Frontal cortex (tissue), 4 donors: ENCODE measurements at places on chromosomes 6 and 20. TPM values are rescaled to one million over a fixed set of nuclear protein-coding genes. Genes with fewer than 3 reads are reported as not detected.

Gene TMEM244
- total RNA-seq: 1.2 TPM

Gene SIRPD
- total RNA-seq: not detected

Gene ECT2L
- total RNA-seq: 0.82 TPM

Gene OOEP
- total RNA-seq: not detected

Gene MYLIP
- 45.7 TPM for total RNA-seq

Gene SRPK1
- total RNA-seq: 128 TPM

DNA sequence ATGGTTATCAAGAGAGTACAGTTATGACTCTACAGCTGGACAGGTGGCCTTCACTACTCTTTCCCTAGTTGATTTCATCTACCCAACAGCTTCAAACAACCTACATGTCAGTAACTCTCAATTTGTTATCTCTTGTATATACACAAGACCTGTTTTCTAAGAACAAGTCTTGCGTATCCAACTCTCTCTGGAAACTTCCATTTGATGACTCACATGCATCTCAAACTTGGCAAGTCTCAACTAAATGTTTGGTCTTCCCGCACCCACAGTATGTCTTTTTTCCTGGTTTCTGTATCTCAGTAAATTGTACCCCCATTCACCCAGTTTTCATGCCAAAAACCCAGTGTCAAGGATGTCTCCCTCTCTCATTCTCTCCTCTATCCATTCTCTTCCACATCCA is 97.7 kb downstream of the BTBD9 start:
- no peak for DNase-seq

DNA sequence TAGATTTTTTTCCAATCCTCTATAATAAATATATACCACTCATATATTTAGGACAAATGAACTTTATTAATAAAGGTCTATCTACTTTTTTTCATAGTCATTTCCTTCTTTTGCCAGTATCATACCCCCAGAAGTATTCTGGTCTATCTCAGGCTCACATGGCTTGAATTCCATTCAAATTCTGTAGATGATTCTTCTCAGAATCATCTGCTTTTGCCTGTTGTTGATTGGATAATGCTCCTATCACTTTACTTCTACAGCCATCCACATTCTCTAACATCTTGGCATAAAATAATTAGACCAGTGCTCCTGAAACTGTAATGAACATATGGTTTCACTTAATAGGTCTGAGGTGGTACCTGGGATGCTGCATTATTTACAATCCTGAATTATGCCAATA is 121.2 kb downstream of the GFRAL start:
- no peak for DNase-seq

DNA sequence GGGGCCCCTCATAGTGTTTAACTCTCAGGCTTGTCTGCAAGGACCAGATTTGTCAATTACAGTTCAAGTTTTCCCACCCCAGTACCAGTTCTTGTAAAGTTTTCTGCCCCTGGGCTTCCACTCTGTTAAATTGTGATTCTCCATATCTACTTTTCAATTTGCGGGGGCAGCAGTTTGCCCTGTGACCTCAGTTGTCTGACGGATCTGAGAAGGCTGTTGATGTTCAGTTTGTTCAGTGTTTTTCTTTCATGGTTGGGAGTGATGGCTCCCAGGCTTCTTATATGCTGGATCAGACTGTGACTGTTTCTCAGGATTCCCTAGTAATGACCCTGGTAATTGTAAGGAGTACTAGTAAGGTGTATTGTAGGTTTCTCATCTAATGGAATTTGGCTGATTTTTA is 101.0 kb upstream of the GGTLC1 start:
- no peak for DNase-seq

DNA sequence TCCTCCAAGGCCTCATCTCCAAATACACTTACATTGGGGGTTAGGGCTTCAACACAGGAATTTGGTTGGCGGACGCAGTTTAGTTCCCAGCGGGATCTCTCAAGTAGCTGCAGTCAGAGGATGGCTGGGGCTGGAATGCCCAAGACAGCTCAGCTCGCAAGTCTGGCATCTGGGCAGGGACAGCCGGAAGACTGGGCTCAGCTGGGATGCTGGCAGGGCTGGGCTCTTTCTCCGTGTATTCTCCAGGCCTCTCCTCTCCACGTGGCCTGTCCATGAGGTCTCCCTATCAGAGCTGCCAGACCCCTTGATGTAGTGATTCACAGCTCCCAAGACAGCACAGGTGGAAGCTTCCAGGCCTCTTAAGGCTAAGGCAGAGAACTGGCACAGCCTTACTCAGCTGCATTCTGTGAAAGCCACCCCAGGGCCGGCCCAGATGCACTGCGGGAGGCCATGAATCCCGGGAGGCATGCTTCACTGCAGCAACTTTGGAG is 5.0 kb downstream of the FGD2 start:
- no peak for DNase-seq

DNA sequence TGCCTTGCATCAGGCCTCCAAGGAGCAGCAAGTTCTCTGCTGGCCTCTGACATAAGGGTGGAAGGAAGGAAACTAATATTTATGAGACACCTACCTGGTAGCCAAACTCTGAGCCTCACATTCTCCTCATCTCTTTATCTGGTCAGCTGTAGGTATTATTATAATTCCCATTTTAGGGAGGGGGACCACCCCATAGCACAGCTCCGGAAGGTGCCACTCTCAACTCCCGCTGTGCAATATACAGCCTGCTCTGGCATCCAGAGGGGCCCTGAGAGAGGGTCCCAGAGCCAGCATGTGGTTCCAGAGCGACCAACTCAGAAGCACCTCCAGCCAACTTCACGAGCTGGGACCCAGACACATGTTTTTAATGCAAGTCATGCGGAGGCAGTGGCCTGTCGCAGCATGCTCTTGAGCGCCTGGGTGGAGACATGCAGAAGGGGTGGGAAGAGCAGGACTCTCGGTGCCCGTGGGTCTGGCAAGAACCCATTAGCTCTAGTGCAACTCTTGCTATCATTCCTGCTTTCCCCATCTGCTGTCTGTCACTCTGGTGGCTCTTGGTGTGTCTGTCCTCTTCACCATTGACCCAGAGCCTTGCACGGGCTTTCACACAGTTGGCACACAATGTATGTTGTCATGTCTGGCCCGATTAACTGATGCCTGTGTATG is 15.0 kb upstream of the MYMX start:
- no peak for DNase-seq

DNA sequence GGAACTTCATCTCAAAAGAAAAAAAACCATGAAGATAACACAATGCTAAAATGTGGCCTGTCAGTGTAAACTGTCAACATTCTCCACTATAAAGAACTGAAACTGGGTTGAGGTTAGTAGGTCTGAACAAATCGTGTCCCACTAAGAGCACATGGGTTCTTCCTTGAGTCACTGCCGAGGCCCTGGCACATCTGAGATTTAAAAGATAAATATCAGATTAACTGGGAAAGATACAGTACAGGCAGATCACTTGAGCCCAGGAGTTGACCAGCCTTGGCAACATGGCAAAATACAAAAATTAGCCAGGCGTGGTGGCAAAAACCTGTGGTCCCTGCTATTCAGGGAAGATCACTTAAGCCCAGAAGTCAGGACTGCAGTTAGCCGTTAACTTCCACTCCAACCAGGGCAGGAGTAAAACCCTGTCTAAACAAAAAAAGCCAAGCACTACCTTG is 5.6 kb downstream of the EEF1A1 start:
- no peak for DNase-seq

DNA sequence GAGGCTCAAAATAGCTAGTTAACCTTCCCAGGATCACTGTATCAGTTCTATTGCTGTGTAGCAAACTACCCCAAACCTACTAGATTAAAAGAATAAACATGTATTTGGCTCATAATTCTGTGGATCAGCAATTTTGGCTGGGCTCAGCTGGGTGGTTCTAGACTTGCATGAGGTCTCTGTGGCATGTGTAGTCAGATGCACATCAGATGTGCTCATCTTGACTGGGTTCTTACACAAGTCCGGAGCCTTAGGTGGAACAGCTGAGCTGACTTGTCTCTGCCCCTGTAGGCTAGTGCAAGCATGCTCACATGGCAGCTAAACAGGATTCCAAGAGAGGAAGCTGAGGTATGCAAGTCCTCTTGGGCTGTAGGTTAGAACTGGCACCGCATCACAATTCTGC is 173.2 kb upstream of the PRND start:
- DNase-seq: no peak

GRCh38 chr6:170188571-170189001 is 102.3 kb downstream of the DLL1 start:
- no peak for DNase-seq

- peak; percentile 83 for DNase-seq
Measured at GRCh38 chr6:24666641-24667377, at the start of the genes ACOT13 and TDP2. ACOT13 (plus strand) TSS chr6:24667077; CDS start chr6:24667264, 187 bp downstream. TDP2 (minus strand) TSS chr6:24666899; CDS start chr6:24666862, 37 bp downstream.

GRCh38 chr20:64067733-64068307 is 4.8 kb downstream of the TCEA2 start:
- DNase-seq: no peak

GRCh38 chr6:23200946-23201345 is 631.6 kb downstream of the HDGFL1 start:
- DNase-seq: no peak

GRCh38 chr20:63273059-63273579 is 506 bp downstream of the ARFGAP1 start:
- DNase-seq: no peak

GRCh38 chr6:157385482-157385881 is 4.5 kb downstream of the ZDHHC14 start:
- no peak for DNase-seq

GRCh38 chr6:118485601-118486550 is 62.2 kb upstream of the PLN start:
- peak; percentile 19 for DNase-seq

GRCh38 chr20:35144694-35145093 is 2.4 kb downstream of the EDEM2 start:
- no peak for DNase-seq

- no peak for DNase-seq
Measured at GRCh38 chr6:166104107-166104506, 63.5 kb downstream of the TBXT start.

GRCh38 chr20:60589623-60590022 is 631.4 kb downstream of the CDH26 start:
- DNase-seq: no peak

DNA sequence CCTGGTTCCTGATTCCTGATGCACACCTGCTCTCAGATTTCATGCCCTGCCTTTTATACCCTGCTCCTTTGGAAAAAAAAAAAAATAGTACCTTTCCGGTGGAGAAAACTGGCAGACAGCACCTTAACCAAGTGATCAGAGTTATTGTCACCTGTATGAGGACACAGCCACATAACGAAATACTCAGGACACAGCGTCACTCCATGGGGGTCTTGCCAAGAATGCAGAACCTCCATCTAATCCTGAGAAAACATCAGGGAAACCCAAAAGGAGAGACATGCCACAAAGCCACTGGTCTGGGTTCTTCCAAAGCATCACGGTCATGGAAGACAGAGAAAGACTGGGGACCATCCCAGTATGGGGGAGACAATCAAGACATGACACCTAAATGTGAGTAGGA is 29.1 kb downstream of the BFSP1 start:
- DNase-seq: no peak

- DNase-seq: peak; percentile 49
Measured at GRCh38 chr6:31070711-31071197, 41.6 kb downstream of the C6orf15 start.

DNA sequence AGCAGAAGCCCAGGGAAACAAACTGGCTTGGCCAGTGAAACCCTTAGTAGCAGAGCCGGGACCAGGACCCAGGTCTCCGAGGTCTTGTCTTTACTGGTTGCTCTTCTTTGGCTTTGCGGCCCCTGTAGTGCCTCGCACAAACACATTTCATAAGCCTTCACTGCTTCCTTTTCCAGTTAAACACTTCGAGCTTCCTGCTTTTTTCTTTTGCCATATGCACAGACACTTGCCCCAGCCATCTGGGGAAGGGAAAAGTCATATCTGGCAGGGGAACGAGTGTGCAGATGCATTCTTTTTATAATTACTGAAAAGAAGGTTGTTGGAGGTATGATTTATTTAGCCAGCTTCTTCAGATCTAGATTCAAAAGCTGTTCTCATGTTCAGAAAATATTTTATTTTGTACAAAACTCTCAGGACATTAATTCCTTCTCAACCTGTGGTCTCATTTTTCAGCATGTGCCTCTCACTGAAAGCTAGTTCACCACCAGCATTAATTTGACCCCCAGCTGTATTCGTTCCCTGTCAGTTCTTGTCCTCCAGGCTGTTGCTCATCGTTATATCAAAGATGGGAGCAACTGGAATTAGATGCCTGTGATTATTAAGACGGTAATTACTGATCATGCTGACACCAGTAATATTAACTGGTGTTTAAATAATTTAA is 19.2 kb downstream of the KLHL32 start:
- DNase-seq: no peak

DNA sequence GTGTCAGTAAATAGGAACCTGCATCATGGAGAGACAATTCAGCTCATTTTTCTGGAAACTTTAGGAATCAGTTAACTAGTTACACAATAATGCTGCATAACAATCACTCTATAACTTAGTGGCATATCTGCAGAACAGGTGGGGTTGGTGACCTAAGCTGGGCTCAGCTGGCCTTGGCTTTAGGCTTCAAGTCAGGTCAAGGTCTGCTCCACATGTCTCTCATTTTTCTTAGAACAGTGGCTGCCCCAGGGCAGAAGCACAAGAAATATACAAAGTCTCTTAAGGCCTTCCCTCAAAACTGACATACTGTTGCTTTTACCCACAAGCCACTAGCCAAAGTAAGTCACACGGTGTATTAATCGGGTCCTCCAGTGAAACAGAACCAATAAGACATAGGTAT is 14.1 kb upstream of the ISM1 start:
- no peak for DNase-seq

GRCh38 chr20:17610566-17611289 is 40.9 kb downstream of the DSTN start:
- DNase-seq: no peak

DNA sequence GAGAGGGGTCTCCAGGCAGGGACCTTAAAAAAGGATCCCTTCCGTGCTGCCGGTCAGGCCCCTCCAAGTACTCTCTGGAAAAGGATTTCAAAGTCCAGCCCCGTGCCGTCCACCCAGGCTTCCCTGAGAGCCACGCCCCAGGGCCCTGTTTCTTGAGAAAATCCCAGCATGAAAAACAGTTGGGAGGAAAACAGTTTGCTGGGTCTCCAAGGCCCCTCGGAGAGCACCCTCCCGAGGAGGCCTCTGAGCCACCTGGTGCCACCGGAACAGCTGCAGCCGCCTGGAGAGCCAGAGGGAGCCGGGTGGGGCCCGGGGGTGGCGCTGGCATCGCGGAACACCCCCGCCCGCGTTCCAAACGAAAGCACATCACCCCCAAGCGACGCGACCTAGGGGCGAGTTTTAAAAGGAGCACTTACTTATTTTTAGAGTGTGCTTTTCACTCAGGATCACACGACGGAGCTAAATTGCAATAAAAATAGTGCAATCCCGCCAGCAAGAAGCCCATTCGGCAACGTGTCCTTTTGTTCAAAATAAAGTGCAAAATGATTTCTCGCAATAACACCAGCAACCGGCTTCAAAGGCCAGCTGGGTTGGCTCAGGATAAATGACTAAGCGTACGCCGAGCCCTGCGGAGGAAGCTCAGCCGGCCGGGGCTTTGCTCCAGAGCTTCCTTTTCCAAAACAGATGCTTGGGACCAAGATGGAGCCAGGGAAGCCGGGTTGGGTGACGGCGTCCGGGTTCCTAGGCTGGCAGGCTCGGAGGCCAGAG is 64.2 kb downstream of the YTHDF1 start:
- peak; percentile 59 for DNase-seq

DNA sequence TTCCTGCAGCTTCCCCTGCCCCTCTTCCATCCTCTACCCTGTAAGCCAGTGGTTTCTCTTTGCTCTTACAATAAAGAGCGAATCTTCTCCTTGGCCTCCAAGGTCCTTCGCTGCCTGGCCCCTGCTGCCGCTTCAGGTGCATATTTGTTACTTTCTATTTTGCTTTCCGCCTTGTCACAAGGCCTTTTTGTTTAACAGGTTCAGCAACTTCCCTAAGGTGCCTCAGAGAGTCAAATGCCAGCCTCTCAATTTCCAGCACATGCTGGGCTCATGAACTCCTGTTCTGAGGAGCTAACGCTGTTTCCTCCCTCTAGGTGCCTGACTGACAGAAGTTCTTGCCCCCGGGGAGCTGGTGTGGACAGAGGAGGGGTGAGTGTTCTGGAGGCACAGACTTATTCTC is 42.4 kb upstream of the EPB41L1 start:
- DNase-seq: no peak
